ENCODE measurements at places on chromosomes 6 and 20.

DNA sequence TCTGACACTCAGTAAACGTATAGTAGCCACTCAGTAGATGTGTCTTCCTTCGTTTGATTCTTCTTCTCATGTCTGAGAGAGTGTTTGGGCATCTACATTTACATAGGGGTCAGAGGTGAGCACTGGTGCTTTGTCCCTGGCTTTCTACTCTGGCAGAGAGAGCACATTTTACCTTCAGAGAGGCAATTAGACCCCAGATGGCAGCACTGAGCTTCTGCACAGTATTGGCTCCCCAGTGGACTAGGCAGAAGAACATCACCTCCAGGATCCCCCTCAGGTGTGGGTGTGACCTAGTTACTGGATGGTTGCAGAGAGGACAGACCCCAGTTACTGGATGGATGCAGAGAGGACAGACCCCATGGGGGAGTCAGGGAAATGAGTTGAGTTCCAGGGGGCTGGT lies 327.2 kb downstream of the DHX35 start:
- no peak for DNase-seq

DNA sequence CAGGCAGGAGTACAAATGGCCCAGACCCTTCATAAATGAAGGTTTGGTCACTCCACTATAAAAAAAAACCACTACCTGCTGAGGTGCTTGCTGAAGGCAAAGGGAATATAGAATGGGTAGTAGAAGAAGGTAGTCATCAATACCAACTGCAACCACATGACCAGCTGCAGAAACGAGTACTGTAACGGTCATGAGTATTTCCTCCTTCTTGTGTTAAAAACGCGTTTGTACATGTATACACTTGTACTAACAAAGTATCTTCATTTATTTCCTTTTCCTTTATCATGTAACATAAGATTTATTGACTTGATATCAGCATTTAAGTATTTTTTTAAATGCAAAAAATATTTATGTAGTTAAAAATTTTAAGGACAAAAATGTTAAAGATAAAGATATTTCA lies 238.6 kb downstream of the TFAP2B start:
- no peak for DNase-seq

DNA sequence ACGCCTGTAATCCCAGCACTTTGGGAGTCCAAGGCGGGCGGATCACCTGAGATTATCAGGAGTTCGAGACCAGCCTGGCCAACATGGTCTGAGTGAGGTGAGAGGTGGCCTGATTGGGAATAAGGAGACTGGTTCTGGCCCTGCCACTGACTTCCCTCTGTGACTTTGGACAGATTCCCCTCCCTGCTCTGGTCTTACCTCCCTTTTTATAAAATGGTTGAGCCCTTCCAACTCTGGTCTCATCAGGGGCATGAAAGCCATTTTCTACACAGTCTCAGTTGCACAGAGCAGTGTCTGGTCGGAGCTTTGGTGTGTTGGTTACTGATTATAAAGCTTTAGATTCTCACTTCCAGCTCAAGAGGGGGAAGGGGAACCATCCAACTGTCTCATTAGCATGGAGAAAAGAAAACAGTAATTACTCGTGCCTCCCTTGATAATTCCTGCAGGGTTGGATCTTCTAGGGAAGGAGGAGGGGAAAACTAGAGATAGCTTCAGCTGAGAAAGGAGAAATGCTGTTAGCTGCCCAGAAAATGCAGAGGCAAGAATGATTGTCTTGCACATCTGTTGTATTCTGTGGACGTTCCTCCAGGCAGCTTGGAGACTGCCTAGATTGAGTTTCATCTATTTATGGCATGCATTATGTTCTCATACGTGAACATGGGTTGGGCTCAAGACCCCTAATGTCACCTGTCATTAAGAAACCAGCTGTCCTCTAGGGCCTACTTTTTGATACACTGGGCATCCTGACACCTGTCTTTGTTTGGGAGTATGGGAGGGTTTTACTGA lies 30.4 kb downstream of the RALY start:
- no peak for DNase-seq

DNA sequence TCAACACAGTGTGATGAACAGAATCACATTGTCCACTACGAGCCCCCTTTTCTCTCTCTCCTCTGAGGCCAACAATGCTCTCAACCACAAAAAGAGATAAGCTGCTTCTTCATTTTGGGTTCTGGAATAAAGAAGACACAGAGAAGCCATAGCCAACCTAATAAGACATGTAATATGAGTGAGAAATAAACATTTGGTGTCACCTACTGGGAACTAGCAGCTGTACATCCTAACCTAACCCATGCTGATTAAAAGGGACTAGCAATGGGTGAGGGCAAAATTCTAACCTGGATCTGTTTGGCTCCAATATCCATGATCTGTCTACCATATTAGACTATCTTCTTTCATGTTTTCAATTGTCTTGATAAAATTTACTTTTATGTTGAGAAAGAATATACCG lies 369.1 kb upstream of the MARCKS start:
- DNase-seq: no peak

DNA sequence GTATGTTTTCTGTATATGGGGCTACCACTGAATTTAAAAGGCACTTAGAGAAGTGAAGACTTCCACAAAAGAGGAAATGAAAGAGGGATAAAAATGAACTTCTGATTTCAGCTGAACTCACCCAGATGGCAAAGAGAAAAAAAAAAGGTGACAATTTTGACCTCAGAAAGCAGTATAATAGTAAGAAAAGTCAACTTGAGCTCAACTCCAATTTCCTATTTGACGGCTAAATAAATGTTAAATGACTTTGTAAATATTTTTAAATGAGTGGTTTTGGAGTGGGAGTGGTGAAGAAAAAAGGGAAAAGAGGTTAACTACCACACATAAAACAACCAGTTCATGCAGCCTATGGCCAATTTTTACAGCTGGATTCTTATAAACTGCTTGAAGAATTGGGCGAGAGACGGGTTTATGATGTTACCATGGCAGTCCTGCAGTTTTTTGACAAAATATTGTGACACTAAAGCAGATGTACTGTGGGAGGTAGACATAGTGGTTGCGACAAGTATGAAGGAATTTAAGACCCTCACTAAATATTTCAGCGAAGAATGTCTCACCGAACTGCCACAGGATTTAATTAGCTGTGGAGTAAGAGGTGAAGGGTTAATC lies 49.8 kb upstream of the ADTRP start:
- DNase-seq: peak; percentile 56

DNA sequence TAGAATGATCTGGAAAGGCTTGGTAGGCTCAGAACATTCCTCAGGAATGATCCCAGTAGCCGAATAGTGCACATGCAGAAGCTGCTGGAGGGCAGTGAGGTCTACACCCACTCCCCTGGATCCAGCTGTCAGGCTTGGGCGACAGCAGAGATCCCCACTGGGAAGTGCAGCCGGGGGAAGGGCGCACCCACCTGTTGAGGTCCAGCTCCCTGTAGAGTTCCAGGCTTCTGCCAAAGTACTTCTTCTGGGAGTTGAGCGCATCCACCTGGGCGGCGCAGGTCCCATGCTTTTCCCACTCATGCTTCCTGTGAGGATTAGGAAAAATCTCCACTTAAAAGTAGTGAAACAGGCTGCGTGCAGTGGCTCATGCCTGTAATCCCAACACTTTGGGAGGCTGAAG lies 17.6 kb downstream of the RNASET2 start:
- DNase-seq: no peak

GRCh38 chr20:3072530-3073250 lies 1.3 kb downstream of the OXT start:
- no peak for DNase-seq

DNA sequence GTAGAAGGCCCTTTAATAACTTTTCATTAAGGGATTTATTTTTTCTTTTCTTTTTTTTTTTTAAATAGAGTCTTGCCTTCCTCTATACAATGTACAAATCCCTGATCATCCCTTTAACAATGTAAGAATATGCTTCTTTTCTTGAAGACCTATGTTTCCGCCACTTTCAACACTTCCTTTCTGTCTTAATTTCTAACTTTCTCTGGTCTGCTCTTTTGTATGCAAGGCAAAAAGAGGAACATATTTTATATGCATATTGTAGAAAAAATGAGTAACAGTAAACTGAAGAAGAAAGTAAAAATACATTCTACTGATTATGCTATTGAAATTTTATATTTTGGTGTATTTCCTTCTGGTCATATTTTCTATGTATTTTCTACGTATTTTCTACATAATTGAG lies 484.7 kb downstream of the TFAP2B start:
- peak; percentile 71 for DNase-seq

DNA sequence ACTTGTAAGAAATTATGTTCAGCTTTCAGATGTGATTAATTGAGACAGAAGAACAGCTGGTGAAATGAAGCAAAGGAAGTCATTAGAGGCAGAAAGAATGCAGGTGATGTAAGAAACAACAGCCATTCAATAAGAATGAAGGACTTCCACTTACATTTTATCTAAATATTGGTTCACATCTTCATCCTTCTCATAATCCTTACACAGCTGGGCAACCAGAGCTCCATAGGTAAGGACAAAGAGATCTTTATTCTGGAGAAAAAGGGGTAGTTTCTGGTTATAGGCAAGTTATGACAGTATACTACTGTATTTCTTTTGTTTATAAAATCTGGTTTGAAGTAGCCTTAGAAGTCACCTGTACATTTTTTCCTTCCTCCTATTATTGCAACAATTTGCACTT lies 2.3 kb downstream of the TRAPPC3L start:
- DNase-seq: no peak

GRCh38 chr6:70079241-70079640 lies 212.9 kb downstream of the COL19A1 start:
- DNase-seq: no peak

DNA sequence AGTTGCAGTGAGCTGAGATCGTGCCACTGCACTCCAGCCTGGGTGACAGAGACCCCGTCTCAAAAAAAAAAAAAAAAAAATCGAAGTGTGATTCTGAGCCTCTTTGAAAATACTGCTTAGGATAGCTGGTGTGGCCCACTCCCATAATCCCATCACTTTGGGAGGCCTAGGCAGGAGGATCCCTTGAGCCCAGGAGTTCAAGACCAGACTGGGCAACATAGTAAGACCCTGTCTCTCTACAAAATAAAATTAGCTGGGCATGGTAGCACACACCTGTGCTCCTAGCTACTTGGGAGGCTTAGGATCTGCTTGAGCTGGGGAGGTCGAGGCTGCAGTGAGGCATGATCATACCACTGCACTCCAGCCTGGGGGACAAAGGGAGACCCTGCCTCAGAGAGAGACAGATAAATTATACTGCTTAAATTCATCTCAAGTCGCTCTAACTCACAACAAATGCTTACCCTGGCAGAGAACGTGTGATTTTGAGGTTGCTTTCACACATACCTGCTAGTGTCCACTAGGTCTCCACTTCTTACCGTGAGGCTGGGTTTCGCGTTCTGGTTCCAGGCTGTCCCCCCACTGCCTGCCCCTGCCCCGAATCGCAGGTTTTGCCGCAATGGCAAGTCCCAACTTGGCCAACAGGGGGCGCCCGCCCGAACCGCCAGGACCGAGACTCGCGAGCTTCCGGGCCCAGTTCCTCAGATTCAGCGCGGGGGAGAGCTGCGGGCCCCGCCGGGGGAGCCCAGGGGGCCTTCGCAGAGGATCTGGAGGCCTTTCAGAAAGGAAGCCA lies 12.3 kb upstream of the TMC2 start:
- DNase-seq: peak; percentile 94

DNA sequence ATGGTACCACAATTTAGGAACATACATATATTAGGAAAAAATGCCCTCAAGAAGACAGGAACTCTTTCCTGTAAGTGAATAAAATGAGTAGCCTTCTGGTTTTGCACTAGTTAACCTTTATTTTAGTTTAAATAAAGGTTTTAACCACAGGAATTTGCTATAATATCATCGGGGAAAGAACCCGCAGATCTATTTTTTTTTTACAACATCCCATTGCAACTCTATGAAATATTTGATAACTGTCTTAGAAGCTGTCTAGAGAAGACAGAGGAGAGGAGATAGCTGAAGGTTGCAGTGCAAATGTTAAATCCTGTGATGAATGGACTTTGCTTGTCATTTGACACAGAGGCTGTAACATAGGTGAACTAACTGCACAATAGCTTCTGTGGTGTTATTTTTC lies 69.5 kb downstream of the TINAG start:
- no peak for DNase-seq

GRCh38 chr6:25642667-25643328 lies 9.2 kb upstream of the SCGN start:
- no peak for DNase-seq

- peak; percentile 54 for DNase-seq
Observed at GRCh38 chr6:134165561-134166201, 113.3 kb upstream of the SLC2A12 start.

- DNase-seq: no peak
Observed at GRCh38 chr6:118298476-118299427, 249.3 kb upstream of the PLN start.

GRCh38 chr20:63628246-63628975 lies 1.5 kb upstream of the GMEB2 start:
- peak; percentile 84 for DNase-seq

GRCh38 chr6:32047084-32047478 lies 8.9 kb downstream of the CYP21A2 start:
- DNase-seq: no peak

DNA sequence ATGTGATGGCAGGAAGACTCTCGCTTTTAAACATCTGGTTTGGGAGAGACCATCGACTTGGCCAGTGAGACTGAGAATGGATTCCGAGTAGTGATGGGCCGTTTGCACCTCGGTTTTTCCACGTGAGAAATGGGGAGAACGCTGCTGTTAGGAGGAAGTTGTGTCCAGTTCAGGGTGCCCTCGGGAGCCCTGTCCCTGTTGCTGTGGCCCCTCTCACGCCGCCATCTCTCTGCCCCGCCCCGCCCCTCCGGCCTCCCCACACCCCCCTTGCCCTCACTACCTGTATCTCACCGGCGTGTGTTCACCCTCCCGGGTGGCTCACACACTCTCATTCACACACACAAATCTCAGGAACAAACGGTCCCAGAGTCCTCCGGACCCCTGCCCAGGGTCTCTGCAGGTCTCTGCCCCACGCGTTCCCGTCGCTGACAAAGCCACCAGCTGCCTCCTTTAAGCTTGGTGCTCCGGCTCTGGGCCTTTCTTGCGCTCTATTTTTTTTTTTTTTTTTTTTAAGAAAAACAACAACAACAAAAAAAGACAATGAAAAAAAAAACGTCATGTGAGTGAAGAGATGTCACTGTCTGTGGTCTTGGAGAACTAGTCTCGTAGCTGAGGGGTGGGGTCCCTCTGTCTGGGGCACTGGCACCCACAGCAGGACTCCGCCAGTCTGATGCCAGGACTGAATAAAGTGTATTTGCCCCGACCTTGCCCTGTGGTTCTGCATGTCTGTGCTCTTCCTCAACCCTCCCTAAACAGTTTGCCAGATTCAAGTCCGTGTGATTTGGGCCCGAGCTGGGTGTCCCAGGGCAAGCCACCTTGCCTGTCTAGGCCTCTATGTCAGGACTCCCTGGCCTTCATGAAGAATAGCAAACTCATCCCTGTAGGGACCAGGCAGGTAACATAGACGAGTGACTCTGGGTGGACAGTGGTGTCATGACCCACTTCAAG lies 2.9 kb downstream of the SOX12 start:
- no peak for DNase-seq

All from inflammatory macrophage treated with lipopolysaccharide for 1 hour (primary cell).